ENCODE measurements at places on chromosomes 5 and 9.

- DNase-seq: no peak
These were observed 45.8 kb downstream of the EPB41L4B start for GRCh38 chr9:109274884-109275730.

- no peak for DNase-seq
These were observed at the start of gene SHC3 for GRCh38 chr9:89177944-89178829. Gene SHC3 (minus strand): TSS chr9:89178818. CDS start chr9:89178460, 358 bp downstream.

- peak; percentile 71 for DNase-seq
These were observed 7.4 kb downstream of the GALNT10 start for GRCh38 chr5:154197801-154198491.

GRCh38 chr5:11560915-11561697 is 343.1 kb downstream of the CTNND2 start:
- DNase-seq: no peak

DNA sequence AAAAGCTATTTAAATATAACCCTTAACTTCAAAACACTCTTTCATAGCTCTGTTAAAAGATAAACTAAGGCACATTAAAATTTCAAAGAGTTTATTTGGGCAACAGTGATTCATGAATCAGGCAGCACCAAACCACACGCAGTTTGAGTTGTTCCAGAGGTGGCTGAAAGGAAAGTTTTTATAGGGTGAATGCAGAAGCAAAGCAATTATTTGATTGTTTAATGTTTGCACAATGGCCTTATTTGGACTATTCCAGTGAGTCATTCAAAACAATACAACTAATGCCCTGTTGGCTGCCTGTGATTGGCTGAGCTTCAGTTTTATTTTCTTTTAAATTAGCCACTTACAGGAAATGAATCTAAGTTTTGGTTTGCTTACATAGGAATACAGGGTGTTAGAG is 125.3 kb downstream of the CEP120 start:
- no peak for DNase-seq
